Stimulated activated CD4-positive, alpha-beta T cell treated with anti-CD3 and anti-CD28 coated beads, Interleukin-4, amount 100 ng/mL, for 1 hour (primary cell): ENCODE measurements at places on chromosomes 6 and 20.

DNA sequence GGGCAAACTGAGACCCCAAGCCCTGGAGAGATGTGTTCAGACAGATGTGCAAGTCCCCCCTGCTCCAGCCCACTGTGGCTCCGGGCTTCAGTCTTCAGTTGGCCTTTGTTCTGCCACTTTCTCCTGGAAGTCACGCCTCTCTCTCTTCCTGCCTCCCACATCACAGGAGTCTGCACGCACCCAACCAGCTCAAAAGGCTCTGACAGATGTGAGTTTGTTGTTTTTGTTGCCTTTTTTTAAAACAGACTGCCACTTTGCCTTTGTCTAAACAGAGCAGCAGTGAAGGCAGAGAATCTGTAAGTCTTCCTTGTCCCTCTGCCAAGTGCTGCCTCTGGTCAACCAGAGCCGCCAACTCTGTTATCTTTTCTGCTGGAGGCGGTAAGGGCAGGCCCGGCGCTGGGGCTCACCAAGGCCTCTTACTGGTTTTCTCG is 149.7 kb downstream of the TFAP2C start:
- DNase-seq: no peak

DNA sequence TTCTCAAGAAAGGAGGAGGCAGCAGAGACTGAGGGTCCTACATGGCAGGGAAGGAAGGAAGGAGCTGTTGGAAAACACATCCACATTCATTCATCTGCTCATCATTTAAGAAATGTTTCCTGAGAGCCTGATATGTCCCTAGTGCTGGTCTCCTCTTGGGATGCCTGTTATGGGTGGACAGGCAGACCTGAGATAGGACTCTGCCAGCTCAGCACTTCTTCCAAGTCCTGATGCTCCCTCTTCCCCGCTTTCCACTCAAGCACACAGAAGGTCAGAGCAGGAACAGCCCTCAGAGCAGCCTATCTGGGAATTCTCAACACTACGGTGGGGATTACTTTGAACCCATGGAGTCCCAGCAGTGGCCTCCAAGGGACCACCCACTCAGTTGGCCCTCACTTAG is 8.0 kb upstream of the SIRPD start:
- DNase-seq: no peak

DNA sequence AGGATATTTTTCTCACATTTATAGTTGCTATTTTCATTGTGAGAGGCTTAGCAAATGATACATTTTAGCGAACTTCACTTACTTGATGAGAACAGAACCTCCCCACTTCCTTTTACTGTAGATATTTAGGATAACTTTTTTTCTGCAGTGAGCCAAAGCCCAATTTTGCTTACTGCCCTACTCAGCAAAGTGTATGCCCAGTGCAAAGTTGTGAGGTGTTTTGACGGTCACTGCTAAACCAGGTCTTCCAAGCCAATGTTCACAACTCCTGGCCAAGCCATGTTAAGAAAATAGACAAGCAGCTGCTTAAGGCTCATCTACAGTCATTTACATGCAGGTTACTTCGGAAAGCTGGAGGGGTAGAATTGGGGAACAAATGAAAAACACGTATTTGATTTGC is 144.8 kb downstream of the ADGRG6 start:
- no peak for DNase-seq

GRCh38 chr6:14016432-14016831 is 91.7 kb downstream of the RNF182 start:
- no peak for DNase-seq

DNA sequence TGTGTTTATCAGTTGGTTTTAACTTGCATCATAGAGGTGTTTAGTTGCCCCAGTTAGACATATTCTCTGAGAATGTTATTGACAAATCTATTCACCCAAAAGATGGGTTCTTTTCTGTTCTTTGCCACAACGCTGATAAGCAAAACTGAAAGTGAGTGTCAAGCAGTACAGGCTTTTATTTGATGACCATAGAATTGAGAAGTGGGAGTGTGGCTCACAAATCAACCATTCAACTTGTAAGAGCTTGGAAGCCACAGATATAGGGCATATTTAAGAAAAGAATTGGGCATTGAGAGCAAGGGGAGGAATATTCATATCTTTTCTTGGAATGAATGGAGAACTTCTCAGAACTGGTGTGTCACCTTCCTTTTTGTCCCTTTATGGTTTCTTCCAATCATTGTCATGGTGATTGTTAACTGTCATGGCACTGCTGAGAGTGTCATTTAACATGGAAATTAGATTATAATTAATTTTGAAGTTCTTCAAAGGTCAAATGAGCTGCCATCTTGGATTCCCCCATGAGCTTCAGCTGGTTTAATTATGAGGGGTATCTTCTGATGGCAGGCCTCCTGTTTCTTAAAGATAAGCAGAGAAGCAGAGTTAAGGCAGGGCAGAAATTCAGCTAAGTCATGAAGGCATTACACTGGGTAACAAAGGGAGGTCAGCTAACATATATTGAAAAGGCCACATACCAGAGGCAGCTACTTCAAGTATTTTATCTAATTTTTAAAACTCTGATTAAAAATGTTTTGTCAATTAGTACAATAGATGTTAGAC is 254.0 kb upstream of the HTR1E start:
- DNase-seq: no peak

- no peak for DNase-seq
Observed at GRCh38 chr6:69542494-69542893, 254.3 kb downstream of the LMBRD1 start.

GRCh38 chr20:62642666-62643520 is 590 bp downstream of the SLCO4A1 start:
- DNase-seq: peak; percentile 71

DNA sequence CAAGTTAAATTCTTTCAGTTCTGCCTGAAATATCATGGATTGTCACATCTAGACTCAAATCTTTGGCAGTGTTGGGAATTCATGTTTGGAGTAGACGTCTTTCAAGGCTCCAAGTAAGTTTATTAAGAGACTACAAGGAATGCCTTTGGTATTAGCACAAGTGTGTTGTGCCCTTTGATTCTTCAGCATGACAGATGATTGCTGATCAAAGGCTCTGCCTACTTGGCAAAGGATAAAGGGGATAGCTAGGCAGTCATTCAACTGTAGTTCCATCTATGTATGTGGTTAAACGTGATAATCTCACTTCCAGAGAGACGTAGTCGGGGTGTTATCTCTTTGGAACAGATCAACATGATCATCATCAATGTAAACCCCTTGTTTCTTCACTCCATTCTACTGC is 86.2 kb downstream of the SPTLC3 start:
- DNase-seq: no peak

DNA sequence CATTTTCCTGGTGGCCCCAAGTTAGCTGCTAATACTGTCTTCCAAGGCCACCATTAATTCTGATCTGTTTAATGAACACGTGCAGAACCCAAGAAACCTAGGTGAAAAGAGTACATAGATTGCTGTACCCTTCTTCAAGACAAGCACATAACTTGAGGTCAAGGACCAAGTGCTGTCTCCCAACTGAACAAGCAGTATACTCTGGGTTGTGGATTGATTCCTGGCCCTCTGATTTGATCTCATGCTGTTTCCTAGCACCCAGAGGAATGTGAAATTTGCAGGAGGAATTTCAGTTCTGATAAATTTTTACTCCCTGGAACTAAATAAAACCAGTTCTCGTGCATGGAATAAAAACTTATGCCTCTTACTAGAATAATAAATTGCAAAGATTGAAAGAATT is 75.6 kb downstream of the MTFR2 start:
- DNase-seq: no peak

DNA sequence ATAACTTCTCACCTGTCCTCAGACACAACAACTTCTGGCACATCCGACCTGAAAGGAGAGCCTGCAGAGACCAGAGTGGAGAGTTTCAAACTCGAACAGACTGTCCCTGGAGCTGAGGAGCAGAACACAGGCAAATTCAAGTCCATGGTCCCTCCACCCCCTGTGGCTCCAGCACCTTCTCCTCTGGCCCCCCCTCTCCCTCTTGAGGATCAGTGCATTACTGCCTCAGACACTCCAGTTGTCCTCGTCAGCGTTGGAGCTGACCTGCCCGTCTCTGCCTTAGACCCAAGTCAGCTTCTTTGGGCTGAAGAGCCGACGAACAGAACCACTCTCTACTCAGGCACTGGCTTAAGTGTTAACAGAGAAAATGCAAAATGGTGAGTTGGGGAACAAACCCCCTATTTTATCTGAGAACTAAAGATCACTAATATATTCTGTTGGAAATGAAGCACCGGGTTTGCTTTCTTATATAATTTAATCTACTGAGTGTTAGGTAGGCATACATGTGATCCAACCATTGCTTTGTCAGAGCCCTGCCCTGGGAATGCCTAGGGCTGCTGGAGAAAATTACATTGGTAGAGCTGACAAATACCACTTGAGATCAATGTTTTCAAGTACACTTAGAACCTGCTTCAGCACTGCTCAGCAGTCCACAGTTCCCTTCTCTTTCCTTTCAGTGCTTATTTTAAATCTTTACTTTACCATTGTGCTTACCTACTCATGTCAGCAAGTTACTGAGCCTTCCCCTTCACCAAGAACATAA is 77.5 kb upstream of the LTV1 start:
- DNase-seq: no peak
